ENCODE measurements at places on chromosomes 3 and 15. TPM values are rescaled to one million over a fixed set of nuclear protein-coding genes. Genes with fewer than 3 reads are reported as not detected.

VGLL3 gene
- 0.29 TPM for polyA plus RNA-seq

DPPA4 gene
- polyA plus RNA-seq, result 0.12 TPM

CLDN18 gene
- polyA plus RNA-seq, result 0.69 TPM

FBN1 gene
- 1.7 TPM for polyA plus RNA-seq

NUTM1 gene
- polyA plus RNA-seq, result not detected

TMC3 gene
- polyA plus RNA-seq, result 0.20 TPM

GMNC gene
- not detected for polyA plus RNA-seq

RBP2 gene
- 0.26 TPM for polyA plus RNA-seq

EPHB1 gene
- polyA plus RNA-seq, result 1.7 TPM

GRAMD1C gene
- 3.0 TPM for polyA plus RNA-seq

BFSP2 gene
- not detected for polyA plus RNA-seq

FETUB gene
- not detected for polyA plus RNA-seq

CPLX3 gene
- polyA plus RNA-seq, result not detected

LINGO1 gene
- polyA plus RNA-seq, result 75.4 TPM

TRIM42 gene
- not detected for polyA plus RNA-seq

FBXO40 gene
- 10.3 TPM for polyA plus RNA-seq

GABRR3 gene
- polyA plus RNA-seq, result not detected

LRRN1 gene
- 6.0 TPM for polyA plus RNA-seq

TCF12 gene
- polyA plus RNA-seq, result 58.4 TPM

COL6A5 gene
- not detected for polyA plus RNA-seq

ARPC4 gene
- polyA plus RNA-seq, result 138 TPM

CHL1 gene
- polyA plus RNA-seq, result not detected

IL17RD gene
- 26.5 TPM for polyA plus RNA-seq

NR1I2 gene
- polyA plus RNA-seq, result not detected

PLA2G4D gene
- not detected for polyA plus RNA-seq

GLDN gene
- polyA plus RNA-seq, result not detected

All from cardiac muscle cell (in vitro differentiated cells and primary cell).